ENCODE measurements at places on chromosomes 2 and 18.

DNA sequence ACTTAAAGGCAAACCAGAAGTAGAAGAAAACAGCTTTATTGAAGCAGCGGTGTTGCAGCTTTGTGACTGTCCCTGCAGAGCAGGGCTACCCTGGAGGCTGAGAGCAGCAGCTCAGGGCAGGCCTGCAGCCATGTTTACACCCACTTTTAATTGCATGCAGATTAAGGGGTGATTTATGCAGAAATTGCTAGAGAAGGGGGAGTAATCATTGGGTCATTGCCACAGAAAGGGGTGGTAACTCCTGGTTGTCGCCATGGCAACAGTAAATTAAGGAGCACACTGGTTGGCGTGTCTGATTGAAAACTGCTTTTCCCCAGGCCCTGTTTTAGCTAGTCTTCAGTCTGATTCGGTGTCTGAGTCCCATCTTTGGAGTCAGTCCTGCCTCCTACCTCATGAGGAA is 195.4 kb upstream of the HDAC4 start:
- no peak for DNase-seq
- H3K27me3 ChIP-seq, result no peaks in the 10 kb centered on the region
- no peaks in the 10 kb centered on the region for H3K36me3 ChIP-seq

DNA sequence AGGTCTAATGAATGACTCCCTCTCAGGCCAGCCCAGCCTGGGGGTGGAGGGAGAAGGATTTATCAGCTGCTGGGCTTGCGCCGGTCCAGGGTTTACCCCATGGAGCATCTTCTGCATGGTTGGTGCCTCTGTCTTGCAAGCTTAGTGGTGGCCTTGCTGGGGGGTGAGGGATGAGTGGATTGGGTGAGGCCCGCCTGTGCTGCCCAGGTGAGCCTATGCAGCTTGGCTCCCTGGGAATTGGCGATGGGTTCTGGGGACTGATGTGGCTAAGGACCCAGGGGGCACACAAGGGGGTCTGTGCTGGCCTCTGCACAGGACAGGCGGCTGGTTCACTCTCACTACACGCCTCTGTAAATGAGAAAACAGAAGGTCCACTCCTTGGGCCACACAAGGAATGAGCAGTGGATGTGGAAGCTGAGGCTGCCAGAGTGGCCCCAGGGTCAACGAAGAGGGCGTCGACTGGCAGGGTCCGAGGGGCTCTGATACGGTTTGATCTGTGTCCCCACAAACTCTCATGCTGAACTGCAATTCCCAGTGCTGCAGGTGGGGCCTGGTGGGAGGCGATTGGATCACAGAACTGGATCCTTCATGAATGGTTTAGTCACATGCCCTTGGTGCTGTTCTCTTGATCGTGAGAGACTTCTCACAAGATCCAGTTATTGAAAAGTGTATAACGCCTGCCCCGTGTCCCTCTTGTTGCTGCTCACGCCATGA is 151.6 kb upstream of the HDAC4 start:
- no peaks in the 10 kb centered on the region for H3K4me1 ChIP-seq
- H3K36me3 ChIP-seq, result no peaks in the 10 kb centered on the region
- no peaks in the 10 kb centered on the region for H3K27me3 ChIP-seq
- no peak for DNase-seq
- H3K4me3 ChIP-seq, result no peak overlapping the region
- H3K27ac ChIP-seq, result no peak overlapping the region

- peaks cover 12% of the 10 kb centered on the region for H3K4me1 ChIP-seq
- no peaks in the 10 kb centered on the region for H3K27me3 ChIP-seq
- H3K4me3 ChIP-seq, result no peak overlapping the region
- no peak for DNase-seq
- H3K36me3 ChIP-seq, result peaks cover 19% of the 10 kb centered on the region
- no peak overlapping the region for H3K27ac ChIP-seq
These were observed 2.9 kb downstream of the TEX261 start for GRCh38 chr2:70991742-70992141.

- no peaks in the 10 kb centered on the region for H3K4me1 ChIP-seq
- H3K4me3 ChIP-seq, result no peak overlapping the region
- H3K27me3 ChIP-seq, result no peaks in the 10 kb centered on the region
- H3K27ac ChIP-seq, result no peak overlapping the region
- H3K36me3 ChIP-seq, result no peaks in the 10 kb centered on the region
These were observed 1467.8 kb downstream of the DPP10 start for GRCh38 chr2:115910270-115910669.

DNA sequence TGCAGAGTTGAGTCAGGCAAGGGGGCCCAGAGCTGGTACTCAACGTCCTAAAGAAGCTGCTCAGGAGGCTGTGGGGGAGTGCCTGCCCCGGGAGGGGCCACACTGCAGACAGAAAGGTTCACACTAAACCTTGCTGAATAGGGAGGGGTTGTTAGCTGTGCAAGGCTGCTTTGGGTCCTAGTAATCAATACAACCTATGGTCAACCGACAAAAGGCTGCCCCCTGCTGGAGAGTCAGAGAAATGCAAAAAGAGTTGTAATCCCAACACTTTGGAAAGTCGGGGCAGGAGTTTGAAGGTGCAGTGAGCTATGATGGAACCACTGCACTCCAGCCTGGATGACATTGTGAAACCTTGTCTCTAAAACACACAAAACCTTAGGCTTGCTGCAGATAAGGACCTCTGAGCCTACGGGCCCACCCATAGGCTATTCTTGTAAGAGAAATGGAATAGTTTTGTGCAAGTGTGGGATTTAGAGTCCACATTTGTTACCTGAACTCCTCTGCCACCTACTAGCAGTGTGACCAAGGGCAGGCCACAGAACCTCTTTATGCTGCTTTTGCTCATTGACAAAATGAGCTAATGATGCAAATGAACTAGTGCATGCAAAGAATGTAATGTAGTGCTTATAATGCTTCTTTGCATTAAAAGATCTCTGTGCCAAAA is 81.5 kb downstream of the PRPF40A start:
- H3K4me1 ChIP-seq, result no peaks in the 10 kb centered on the region
- H3K4me3 ChIP-seq, result no peak overlapping the region
- DNase-seq, result peak; percentile 62
- no peak overlapping the region for H3K27ac ChIP-seq
- H3K27me3 ChIP-seq, result no peaks in the 10 kb centered on the region
- H3K36me3 ChIP-seq, result no peaks in the 10 kb centered on the region

DNA sequence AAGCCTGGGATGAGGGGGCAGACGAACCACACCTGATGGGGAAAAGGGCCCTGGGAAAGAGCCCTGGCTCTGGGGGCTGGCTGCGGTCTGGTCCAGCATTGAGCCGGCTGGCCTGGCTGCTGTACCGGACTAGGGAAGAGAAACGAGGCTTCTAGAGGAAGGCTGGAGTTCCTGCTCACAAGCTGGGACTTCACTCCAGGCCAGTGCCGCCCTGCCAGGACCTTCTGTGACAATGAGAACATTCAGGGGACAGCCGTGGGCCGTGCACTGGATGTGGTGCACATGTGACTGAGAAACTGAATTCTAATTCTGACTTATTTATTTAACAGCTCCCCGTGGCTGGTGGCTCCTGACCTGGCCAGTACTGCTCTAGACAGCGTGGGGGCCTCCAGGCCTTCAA is 269.3 kb downstream of the HDAC4 start:
- no peak overlapping the region for H3K4me3 ChIP-seq
- peaks cover 13% of the 10 kb centered on the region for H3K36me3 ChIP-seq
- H3K4me1 ChIP-seq, result no peaks in the 10 kb centered on the region
- no peaks in the 10 kb centered on the region for H3K27me3 ChIP-seq
- no peak overlapping the region for H3K27ac ChIP-seq
- peak; percentile 30 for DNase-seq

DNA sequence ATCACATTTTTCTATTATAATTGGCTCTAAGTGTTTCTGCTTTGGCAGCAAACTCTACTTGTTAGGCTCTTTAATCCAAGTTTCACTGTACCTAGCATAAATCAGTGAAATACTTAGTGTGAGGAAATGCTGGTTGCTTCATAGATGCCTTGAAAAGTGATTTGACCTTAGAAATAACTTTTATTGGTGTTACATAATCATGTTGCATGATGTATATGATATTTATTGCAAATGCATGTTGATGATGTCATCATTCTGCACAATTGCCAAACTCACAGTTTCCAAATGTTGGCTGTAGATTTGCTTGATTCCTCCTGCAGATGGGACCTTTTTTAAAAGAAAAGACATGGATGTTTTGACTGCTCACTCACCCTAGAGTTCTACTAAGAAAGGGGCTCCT is 137.6 kb upstream of the BCL2L11 start:
- no peaks in the 10 kb centered on the region for H3K27me3 ChIP-seq
- no peak overlapping the region for H3K4me3 ChIP-seq

DNA sequence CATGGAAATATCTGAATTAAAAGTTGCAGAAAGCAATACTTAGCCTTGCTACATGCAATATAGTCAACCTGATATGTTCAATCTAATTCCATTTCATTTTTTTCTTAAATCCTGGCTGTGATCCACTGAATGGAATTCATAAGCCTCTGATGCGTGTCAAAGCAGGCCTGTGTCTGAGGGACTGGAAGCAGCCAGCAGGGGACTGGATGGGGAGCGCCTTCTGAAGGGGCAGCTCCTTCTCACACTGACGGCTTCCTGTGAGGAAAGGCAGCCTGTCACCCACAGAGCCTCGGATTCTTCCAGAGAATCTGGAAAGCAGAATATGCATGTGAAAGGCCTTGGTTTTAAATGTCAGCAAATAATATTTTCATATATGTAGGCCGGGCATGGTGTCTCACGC is 73.5 kb downstream of the KCNF1 start:
- H3K4me3 ChIP-seq, result no peak overlapping the region
- no peak for DNase-seq
- no peaks in the 10 kb centered on the region for H3K36me3 ChIP-seq
- no peaks in the 10 kb centered on the region for H3K4me1 ChIP-seq
- H3K27ac ChIP-seq, result no peak overlapping the region

- no peaks in the 10 kb centered on the region for H3K36me3 ChIP-seq
- H3K27me3 ChIP-seq, result no peaks in the 10 kb centered on the region
- DNase-seq, result no peak
- no peak overlapping the region for H3K4me3 ChIP-seq
- no peak overlapping the region for H3K27ac ChIP-seq
- H3K4me1 ChIP-seq, result no peaks in the 10 kb centered on the region
These were observed 25.8 kb upstream of the LHCGR start for GRCh38 chr2:48781366-48781765.

DNA sequence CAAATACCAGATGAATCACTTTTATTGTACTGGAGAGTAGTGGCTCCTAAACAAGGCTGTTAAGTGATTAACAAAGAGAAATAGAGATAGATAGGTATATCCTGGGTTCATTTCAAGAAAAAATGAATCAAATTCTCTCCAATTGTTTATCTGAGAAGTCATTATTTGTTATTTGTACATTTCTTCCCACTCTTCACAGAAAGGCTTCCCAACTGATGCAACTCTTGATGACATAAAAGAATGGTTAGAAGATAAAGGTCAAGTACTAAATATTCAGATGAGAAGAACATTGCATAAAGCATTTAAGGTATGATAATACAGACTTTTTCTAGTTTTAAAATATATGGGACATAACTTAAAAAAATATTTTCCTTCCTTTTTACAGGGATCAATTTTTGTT is 7.9 kb downstream of the SSB start:
- DNase-seq, result no peak
- no peaks in the 10 kb centered on the region for H3K36me3 ChIP-seq
- H3K4me1 ChIP-seq, result no peaks in the 10 kb centered on the region
- no peak overlapping the region for H3K27ac ChIP-seq
- no peaks in the 10 kb centered on the region for H3K27me3 ChIP-seq

- H3K4me3 ChIP-seq, result no peak overlapping the region
- H3K4me1 ChIP-seq, result peaks cover 3% of the 10 kb centered on the region
- DNase-seq, result no peak
- H3K36me3 ChIP-seq, result no peaks in the 10 kb centered on the region
- no peaks in the 10 kb centered on the region for H3K27me3 ChIP-seq
These were observed 53.9 kb downstream of the MBP start for GRCh38 chr18:77078690-77079070.

DNA sequence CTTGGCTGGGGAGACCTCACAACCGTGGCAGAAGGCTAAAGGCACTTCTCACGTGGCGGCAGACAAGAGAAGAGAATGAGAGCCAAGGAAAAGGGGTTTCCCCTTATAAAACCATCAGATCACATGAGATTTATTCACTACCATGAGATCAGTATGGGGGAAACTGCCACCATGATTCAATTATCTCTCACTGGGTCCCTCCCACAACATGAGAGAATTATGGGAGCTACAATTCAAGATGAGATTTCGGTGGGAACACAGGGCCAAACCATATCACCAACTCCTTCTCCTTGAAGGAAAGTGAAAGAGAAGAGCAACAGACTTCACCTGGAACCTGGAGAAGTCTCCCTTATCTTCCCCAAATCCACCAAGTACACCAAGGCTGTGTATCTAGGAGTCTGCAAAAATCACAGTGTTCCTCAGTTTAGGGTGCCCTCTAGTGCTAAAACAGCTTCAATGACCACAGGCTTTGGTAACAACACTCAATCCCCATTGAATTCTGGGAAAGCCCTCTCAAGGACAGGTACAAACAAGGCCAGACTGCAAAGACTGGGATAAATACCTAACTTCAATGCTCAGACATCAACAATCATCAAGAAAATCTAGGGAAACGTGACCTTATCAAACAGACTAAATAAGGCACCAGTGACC is 148.8 kb upstream of the SRD5A2 start:
- H3K27ac ChIP-seq, result no peak overlapping the region
- DNase-seq, result no peak
- H3K36me3 ChIP-seq, result no peaks in the 10 kb centered on the region
- H3K4me1 ChIP-seq, result no peaks in the 10 kb centered on the region
- no peaks in the 10 kb centered on the region for H3K27me3 ChIP-seq

DNA sequence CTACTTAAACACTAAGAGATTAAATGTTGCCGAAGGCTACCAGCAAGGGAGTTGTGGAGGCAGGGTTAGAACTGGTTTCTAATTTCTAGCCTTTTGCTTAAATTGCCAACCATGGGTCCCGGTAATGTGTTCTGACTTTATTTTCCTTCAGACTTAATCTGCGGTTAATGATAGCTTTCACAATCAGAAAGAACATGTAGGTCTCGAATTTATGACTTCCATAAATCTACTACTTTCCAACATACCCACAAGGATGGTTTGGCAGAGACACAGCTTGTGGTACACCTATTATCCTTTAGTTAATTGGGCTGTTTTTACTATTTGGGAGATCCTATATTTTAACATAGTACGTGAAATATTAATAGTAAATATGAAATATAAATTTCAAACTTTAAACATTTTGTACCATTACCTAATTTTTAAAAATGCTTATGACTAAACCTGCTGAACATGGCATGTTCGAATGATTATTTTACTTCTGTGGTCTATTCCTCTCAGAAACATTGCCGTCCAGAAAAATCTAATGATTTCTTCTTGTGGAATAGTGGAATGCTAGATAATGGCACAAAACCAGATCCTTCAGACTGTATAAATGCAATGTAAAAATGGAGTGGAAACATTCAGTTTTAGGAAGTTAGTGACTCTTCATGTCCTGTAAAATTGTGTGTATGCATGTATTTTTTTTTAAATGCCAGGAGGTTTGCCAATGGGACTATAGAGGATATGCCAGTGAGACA is 41.3 kb downstream of the PARD3B start:
- H3K36me3 ChIP-seq, result no peaks in the 10 kb centered on the region
- no peak overlapping the region for H3K4me3 ChIP-seq
- no peaks in the 10 kb centered on the region for H3K27me3 ChIP-seq
- no peak for DNase-seq
- no peaks in the 10 kb centered on the region for H3K4me1 ChIP-seq

GRCh38 chr2:73925853-73926492 is 707 bp upstream of the DGUOK start:
- no peak for DNase-seq
- peak overlapping the region; percentile 88 for H3K4me3 ChIP-seq
- H3K4me1 ChIP-seq, result peaks cover 18% of the 10 kb centered on the region
- peak overlapping the region; percentile 95 for H3K27ac ChIP-seq

All from pancreas (tissue), 10 donors.